ENCODE measurements at places on chromosomes 4 and X.

- DNase-seq: peak; percentile 62
Observed at GRCh38 chr4:156954587-156954986, 17.0 kb downstream of the PDGFC start.

DNA sequence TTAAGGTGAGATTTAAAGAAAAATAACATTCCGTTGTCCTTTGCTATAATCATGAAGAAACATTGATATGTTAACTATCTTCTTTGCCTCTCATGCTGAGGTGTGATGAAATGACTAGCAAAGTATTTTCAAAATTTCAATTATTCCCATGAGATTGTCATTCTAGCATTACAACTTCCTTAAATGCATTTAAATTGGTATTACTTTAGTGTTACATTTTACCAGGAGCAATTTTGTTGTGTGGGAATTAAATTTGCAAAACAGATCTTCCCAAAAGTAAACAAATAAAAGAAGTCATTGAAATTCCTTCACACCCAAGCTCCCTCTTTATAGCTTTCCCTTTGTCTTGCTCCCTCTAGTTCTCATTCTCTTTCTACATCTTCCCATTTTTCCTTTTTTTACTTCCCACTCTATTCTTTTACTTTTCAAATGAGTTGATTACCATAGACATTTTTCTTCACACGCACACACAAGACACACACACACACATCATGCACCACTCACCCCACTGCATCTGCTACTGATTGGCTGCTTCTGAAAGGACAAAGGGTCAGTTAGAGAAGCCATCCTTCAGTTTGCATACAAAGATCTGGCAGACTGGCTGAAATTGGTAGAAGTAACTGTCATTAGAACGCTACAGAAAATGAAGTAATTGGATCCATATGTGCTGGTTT, 10.0 kb upstream of the APELA start:
- peak; percentile 54 for DNase-seq

GRCh38 chr4:52942936-52943335, 80.8 kb downstream of the RASL11B start:
- no peak for DNase-seq

DNA sequence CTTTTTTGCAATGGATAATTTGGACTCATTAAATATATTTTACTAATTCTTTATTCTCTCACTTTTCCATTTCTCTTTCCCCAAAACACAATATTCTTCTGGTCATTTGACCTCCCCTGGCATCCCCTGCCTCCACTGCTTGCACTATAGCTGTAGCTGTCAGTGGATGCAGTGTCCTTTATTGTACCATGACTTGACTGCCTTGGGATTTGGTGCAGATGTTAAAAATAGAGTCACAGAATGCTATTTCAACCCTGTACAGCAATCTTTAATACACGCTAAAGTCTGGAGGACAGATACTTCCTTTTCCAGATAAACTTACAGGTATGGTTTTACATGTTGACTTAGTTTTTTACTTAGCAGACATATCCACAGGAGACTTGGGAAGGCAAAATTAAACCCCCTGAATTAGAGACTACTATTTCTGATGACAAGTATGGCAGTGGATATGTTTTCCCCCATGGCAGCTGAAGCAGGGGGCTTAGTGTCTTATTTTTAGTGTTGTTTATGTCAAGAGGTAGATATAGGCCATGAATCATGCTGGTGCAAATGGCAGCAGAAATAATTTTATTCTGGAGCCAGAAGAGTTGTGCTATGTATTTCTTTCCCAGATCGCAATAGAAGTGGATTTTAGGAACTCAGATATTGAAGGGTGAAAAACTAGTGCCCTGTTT, 461.4 kb downstream of the NAF1 start:
- DNase-seq: no peak

DNA sequence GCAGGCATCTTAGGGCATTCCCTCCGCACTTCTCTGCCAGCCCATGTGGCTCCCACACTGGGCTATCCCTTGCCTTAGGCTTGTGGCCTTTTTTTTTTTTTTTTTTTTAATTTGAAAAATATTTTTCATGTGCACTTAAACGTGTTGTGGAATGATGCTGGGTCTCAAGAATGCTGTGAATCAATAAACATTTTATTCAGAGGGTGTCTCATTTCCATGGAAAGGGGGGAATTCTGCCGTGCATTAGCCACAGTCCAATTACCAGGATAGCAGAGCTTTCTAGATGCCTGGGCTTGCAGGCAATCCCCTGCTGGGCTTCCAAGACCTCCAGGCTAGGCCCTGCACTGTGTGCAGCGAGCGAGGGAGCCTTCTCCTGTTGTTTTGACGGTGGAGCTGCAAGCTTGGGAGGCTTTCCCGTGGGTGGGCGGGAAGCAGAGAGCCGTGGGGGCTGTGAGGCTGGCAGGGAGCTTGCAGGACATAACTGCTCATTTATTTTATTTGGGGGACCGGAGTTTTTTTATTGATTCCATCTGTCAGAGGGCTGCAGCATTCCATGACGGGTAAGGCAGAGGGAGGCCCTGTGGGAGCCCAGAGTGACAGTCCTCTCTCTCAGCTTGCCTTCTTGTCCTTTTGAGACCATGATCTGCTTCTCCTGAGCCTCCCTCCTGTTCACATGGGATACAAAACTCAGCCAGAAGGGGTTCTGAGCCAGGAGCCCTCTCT, 2.6 kb upstream of the CPZ start:
- DNase-seq: no peak

- no peak for DNase-seq
Observed at GRCh38 chrX:58044130-58044529, 133.9 kb upstream of the ZXDA start.
